RPMI7951 (cell line): ENCODE measurements at places on chromosomes 4 and X. TPM values are rescaled to one million over a fixed set of nuclear protein-coding genes. Genes with fewer than 3 reads are reported as not detected.

DNA sequence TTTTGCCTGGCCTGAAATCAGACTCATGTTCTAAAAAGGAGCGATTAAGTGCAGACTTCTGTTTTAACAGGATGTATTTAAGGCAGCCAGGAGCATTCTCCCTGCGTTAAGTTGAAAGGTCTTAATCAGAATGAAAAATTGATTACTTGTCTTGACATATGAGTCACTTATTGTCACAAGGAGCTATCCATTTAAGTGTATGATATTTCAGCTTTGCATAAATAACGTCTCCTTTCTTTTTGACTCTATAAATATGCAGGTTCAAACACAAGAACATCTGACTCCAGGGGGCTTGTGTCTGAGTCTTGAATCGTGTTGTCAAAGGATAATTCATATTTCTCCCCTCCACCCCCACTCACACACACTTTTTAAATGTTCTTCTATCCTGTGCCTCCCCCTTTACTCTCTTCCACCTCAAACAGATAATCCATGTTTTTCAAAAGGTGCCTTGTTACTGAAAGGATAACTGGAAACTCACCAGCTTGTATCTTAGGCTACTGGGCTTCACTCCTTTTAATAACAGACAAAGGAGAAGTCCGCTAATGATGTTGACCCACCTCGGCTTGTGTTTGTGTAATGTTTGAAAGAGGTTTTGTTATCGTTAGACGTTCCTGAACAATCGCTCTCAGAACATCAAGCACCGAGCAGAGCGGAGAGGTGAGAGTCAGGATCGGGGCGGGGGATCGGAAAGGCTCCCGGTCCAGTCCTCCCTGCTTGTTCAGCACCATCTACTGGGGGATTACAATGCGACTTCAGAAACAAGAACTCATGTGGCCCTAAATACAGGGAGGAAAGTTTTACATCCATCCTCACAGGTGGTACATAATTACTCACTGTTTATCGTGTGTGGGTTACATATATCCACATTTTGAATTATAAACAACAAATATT lies 107.5 kb upstream of the RPL34 start:
- DNase-seq = peak; percentile 65

DNA sequence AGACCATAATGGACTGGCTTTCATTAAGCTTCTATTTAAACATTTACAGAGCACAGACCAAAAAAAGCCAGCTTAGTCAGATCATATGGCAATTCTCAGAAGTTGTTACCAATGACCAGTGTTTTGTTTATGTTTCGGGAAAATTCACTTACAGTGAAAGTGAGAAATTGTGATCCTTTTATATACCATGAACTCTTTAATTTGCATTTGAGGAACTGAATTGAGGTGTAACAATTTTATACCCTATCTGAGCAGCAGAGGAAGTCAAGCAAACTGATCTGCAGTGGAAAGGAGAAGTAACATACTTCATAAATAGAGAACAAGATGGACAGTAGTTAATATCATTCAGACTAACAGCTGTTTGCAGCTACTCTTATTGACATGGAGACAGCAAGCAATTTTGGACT lies 97.1 kb downstream of the TMA16 start:
- no peak for DNase-seq

DNA sequence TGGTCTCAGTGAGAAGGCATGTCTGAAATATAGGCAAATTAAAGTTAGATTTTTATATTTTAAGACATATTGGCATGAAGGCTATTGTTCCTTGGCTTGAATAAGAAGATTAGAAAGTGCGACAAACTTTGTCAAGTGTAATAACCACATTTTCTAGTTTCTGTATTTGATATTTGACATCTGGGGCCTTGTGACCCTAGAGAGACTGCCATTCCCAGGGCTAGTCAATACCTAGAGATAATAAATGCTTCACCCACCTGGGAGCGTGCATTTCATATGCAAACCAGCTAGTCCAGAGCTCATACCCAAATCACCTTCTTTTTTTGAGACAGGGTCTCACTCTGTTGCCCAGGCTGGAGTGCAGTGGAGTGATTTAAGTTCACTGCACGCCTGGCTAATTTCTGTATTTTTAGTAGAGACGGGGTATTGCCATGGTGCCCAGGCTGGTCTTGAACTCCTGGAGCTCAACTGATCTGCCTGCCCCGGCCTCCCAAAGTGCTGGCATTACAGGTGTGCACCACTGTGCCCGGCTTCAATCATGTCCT lies 62.6 kb downstream of the COQ2 start:
- no peak for DNase-seq

DNA sequence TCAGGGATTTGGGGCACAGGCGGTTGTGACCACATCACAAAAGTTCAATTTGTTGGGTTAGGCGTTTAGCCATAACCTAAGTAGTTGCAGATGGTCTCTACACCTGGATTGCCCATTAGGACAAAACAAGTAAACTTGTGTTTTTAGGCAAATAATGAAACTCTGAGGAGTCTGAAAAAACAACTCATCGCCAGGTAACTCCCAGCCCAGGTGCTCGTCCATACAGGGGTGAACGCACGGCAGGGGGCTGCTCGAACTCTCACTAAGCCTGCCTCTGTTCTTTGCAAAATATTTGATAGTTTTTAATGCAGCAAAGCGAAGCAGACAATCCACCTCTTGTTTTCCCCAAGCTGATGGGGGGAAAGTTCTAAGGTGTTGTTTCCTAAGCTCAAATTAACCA lies 559 bp upstream of the RHOH start:
- no peak for DNase-seq

GRCh38 chr4:183132081-183132480 lies 33.0 kb downstream of the WWC2 start:
- DNase-seq = no peak

DNA sequence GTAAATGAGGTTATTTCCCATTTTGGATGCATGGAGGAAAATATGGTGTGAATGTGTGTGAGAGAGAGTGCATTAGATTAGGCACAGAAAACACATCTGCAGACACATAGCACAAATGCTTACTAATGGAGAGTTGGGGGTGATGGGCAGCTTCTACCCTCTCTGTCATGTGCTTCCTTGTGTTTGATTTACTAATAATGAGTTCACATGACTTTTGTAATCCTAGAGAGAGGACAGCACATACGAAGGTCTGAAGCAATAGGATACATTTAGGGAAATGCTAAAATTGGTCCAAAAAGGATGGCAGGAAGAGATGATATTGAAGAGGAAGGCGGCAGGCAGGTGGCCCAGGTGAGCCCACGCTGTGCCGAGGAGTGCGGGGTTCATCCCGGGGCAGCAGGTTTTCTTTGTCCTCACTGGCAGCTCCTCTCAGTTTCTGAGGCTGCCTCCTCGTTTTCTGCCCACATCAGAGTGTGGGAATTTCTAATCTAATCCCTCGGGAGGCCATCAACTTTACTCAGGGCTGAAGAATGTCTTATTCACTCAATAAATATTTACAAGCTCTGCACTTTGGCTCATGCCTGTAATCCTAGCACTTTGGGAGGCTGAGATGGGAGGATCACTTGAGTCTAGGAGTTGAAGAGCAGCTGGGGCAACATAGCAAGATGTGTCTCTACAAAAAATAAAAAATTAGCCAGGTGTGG lies 15.9 kb upstream of the MAP9 start:
- DNase-seq = peak; percentile 64

GRCh38 chrX:21943460-21944135 lies 3.1 kb downstream of the SMS start:
- DNase-seq = peak; percentile 86

GRCh38 chr4:123856689-123857545 lies 460.3 kb downstream of the SPRY1 start:
- DNase-seq = peak; percentile 87

- DNase-seq = peak; percentile 49
These were observed 71.6 kb upstream of the LEF1 start for GRCh38 chr4:108240366-108240765.

DNA sequence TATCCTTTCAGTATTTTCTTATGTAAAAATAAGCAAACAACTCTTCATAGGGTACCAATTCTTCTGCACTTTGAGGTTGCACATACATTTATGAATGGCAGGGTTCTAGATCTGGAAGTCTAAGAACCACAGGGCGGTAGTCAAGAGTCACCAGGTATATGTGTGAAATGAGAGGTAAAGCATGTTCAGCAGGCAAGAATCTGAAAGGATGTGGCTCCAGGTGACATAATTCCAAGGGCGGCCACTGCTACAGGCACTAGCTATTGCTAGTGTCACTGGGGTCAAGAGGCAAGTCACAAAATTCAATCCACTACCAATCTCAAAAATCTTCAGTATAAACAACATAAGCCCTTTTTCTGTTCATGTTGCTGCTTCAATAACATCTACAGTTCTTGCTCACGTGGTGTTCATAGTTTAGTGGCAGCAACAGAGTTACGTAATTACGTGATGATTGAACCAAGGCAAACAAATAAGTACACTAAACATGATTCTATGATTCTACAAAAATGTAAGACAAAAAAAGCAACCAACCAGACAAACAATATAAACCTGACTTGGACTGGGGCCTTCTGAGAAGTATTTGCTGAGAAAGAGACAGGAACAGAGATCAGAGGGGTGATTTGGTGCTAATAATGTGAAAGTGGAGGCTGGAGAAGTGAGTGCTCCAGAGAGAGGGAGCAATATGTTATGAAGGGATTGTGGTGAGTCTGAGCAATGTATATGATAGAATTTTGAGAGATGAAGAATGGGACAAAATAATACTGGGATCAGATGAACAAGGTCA lies 101.7 kb downstream of the NAA11 start:
- no peak for DNase-seq

DNA sequence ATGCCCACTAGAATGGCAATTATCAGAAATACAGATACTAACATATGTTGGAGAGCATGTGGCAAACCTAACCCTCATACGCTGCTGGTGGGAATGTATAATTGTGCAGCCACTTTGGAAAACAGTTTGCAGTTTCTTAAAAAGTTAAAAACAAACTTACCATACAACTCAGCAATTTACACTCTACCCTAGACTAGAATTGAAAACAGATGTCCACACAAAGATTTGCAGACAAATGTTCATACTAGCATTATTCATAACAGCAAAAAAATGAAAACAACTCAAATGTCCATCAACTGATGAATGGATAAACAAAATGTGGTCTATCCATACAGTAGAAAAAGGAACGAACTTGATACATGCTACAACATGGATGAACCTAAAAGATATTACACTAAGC lies 64.4 kb downstream of the SLC9A7 start:
- no peak for DNase-seq

DNA sequence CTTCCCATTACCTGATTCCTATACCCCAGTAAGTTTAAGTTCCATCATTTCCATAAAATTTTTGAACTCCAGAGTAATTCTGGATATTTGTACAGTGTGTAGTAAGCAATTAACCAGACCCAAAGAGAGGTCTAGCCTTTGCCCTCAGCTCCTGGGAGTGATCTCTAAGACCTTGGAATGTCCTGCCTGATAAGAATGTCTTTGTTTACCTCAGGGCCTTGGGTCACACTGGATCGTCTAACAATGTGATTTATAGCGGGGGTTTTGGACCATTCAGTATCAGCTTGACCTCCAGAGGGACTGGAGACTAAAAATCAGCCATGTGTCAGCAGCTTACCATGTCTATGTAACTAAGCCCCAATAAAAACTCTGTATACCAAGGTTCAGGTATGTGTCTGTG lies 330.9 kb upstream of the PPP1R2C start:
- DNase-seq = no peak

- DNase-seq = peak; percentile 11
These were observed 71.3 kb upstream of the PDHA1 start for GRCh38 chrX:19272452-19272851.

DNA sequence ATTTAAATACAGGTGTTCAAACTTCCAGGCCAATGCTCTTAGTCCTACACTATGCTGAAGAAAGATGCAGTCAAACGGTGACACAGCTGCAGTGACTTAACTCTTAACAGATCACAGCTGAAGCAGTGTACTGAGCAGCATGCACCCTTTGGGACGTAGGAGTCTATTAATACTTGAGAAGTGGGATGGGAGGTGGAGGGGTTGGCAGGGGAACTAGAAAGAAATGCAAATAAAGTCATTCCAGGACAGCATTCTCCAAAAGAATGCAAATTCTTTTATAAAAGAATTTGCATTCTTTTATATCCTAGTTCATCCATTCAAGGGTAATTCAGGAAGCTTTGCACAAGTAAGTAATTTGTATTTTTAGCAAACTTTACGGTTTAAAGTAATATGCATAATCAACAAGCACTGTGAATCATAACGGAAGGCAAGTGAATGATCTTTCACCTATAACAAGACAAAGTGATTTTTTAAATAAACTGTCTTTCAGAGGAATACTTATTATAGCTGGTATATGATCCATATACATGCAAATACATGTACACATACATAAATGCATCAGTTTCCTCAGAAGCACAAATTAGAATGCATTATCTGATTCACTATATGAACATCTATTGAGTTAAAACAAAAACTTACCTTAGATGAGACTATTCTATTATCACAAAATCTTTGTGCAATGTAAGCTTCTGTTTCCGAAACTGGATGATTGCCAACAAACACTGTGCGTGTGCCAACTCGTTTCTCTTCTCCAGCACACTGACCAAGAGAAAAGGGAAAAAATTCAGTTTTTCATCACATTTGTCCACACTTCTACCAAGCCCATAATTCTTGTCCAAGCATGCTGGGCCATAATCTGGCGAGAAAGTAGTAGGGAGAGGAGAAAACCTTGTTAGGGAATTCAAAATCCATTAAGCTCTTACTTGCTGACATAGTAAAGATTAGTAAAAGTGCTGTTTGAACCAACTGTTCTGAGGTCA lies 106.5 kb downstream of the ATP11C start:
- DNase-seq = no peak

GRCh38 chr4:132866616-132867015 lies 282.5 kb upstream of the PCDH10 start:
- no peak for DNase-seq

DNA sequence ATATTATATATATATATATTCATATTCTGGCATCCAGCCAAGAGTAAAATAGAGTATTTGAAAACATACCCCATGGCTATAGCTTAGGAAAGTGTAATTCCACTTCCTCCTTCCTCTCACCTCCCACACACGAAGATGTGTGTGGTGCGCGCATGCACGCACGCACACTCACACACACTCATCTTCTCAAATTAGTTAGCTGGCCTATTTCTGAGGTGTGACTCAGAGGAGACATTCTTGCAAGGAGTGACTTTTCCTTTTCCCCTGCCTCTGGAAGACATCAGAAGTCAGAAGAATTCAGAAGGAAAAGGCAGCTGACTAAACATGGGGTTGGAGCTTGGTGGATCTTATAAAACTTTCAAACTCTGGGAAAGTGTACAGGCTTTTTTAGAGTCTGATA lies 8.8 kb downstream of the ENPEP start:
- peak; percentile 82 for DNase-seq

- no peak for DNase-seq
These were observed 20.7 kb downstream of the PARM1 start for GRCh38 chr4:74953647-74954046.

- DNase-seq = no peak
These were observed 218.6 kb downstream of the PRDM5 start for GRCh38 chr4:120703908-120704307.

DNA sequence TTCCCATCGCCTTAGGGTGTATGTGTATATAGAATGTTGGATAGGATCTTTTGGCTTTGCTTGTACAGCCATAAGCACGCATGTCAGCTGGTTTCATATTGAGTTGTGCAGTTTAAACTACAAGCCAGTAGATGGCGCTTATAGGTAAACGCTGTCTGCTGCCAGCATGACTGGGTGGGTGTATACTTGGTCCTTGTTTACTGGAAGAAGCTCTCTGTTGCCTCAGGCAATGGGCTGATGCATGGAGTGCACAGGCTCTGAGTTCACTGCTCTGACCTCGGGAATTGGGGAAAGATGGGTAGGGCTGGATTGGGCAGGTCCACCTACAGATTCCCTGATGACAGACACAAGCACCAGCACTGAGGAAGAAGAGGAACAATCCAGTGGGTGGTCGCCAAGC lies 831.5 kb downstream of the STIM2 start:
- DNase-seq = no peak

The DTHD1 gene
- total RNA-seq = not detected in 2 replicates

The NMU gene
- total RNA-seq = 5.5 and 7.3 TPM in 2 replicates

The WWC2 gene
- total RNA-seq = 18.9 and 21.4 TPM in 2 replicates

The DCAF8L2 gene
- not detected in 2 replicates for total RNA-seq

The CSAG1 gene
- 32.1 and 33.2 TPM in 2 replicates for total RNA-seq
